PC-9 (cell line): ENCODE measurements at places on chromosomes 1 and 21. TPM values are rescaled to one million over a fixed set of nuclear protein-coding genes. Genes with fewer than 3 reads are reported as not detected.

- DNase-seq = no peak
- H3K4me1 ChIP-seq = no peaks in the 10 kb centered on the region
- H3K27ac ChIP-seq = no peak overlapping the region
- H3K4me3 ChIP-seq = no peak overlapping the region
- no peaks in the 10 kb centered on the region for H3K27me3 ChIP-seq
- H3K36me3 ChIP-seq = no peaks in the 10 kb centered on the region
Measured at GRCh38 chr1:189669846-189670245, 807.8 kb downstream of the BRINP3 start.

DNA sequence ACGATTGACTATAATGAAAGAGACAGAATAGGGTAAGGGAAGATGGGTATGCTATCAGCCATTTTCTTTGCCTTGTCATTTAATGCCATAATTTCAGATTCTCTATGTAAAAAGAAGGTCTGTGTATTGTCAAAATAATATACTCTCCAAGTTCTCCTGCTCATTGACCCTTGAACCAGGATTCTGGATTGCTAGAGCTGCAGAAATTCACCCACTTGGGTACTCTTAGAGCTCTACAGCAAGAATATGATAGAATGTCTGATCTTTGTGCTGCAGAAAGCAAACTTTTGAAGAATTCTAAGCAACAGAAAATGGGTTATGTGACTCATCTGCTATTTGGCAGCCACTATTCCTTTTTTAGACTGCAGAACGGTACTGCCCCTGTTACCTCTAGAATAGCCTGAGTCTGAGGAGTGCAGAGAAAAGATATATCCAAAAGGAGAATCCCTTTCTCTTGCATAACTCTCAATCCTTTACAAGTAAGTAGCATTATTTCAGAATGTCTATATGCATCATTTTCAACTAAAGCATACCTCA lies 78.2 kb upstream of the TENT5C start:
- H3K27me3 ChIP-seq = no peaks in the 10 kb centered on the region
- no peak for DNase-seq
- H3K4me1 ChIP-seq = no peaks in the 10 kb centered on the region
- H3K27ac ChIP-seq = no peak overlapping the region
- no peak overlapping the region for H3K4me3 ChIP-seq

DNA sequence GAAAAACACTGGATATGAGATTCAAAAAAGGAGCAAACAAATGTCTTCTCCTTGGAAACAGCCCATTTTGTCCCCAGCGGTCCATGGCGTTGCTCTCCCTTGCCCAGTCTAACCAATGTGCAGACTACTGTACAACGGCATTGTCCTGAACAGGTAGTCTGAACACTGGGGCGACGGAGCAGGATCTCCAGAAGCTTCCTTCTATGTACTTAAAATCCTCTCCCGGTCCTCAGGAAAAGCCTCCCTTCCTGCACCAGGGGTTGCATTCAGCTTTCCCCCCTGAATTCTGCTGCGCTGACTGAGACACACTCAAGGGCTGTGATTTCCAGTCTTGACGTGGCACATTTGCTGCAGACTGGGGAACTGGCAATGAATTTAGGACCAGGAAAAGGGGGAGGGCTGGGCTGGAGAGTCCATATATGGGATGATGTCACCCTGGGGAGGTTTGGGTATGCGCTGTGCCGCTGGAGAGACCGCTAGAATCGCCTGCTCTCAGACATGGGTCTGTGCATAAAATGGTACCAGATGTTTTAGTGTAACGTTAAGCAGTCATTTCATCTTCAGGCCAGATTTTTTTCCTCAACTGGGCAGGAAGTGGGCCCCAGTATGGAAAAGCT lies 275.9 kb upstream of the C1orf105 start:
- no peak overlapping the region for H3K4me3 ChIP-seq
- H3K4me1 ChIP-seq = no peaks in the 10 kb centered on the region
- H3K36me3 ChIP-seq = no peaks in the 10 kb centered on the region
- no peak overlapping the region for H3K27ac ChIP-seq
- H3K27me3 ChIP-seq = no peaks in the 10 kb centered on the region

GRCh38 chr1:206672011-206672688 lies 12.6 kb upstream of the MAPKAPK2 start:
- H3K27ac ChIP-seq = no peak overlapping the region
- no peak for DNase-seq
- H3K36me3 ChIP-seq = no peaks in the 10 kb centered on the region
- no peak overlapping the region for H3K4me3 ChIP-seq
- H3K27me3 ChIP-seq = no peaks in the 10 kb centered on the region

DNA sequence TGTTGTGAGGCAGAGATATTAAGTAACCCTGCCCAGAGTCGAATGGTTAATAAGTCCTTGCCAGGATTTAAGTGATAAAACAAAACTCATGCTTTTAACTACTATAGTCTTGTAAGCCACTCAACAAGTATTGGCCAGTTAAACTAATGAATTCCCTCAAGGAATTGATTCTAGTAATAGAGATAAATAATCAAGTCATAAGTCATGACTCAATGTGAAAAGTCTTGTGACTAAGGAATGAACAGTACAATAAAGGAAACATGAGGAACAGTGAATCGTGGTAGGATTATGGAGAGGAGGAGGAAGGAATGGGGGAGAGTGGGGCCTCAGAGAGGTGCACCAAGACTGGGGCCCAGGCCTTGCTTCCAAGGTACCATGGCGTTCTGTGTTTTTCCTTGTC lies 104.7 kb downstream of the FGGY start:
- no peak overlapping the region for H3K27ac ChIP-seq
- H3K27me3 ChIP-seq = no peaks in the 10 kb centered on the region
- no peak for DNase-seq
- H3K4me3 ChIP-seq = no peak overlapping the region
- no peaks in the 10 kb centered on the region for H3K4me1 ChIP-seq

DNA sequence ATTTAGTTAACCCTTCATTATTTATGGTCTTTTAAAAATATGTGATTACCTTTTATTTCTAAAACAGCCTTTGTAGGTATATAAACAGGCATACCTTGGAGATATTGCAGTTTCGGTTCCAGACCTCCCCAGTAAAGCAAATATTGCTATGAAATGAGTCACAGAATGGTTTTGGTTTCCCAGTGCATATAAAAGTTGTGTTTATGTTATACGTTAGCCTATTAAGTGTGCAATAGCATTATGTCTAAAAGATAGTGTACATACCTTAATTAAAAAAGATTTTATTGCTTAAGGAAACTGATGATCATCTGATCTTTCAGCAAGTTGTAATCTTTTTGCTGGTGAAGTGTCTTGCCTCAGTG lies 44.1 kb downstream of the XCL2 start:
- no peak overlapping the region for H3K4me3 ChIP-seq
- H3K27ac ChIP-seq = peak overlapping the region; percentile 52
- H3K27me3 ChIP-seq = no peaks in the 10 kb centered on the region
- DNase-seq = no peak
- H3K36me3 ChIP-seq = no peaks in the 10 kb centered on the region

GRCh38 chr1:20376880-20377494 lies 86.3 kb downstream of the VWA5B1 start:
- no peak for DNase-seq
- H3K4me3 ChIP-seq = no peak overlapping the region
- no peak overlapping the region for H3K27ac ChIP-seq
- H3K36me3 ChIP-seq = no peaks in the 10 kb centered on the region
- H3K27me3 ChIP-seq = no peaks in the 10 kb centered on the region
- H3K4me1 ChIP-seq = peaks cover 14% of the 10 kb centered on the region

GRCh38 chr1:98675282-98675681 lies 13.8 kb downstream of the SNX7 start:
- H3K4me1 ChIP-seq = no peaks in the 10 kb centered on the region
- DNase-seq = no peak
- H3K27ac ChIP-seq = no peak overlapping the region
- H3K27me3 ChIP-seq = no peaks in the 10 kb centered on the region

- peaks cover 38% of the 10 kb centered on the region for H3K4me1 ChIP-seq
- H3K27ac ChIP-seq = no peak overlapping the region
- no peaks in the 10 kb centered on the region for H3K36me3 ChIP-seq
- no peak overlapping the region for H3K4me3 ChIP-seq
Measured at GRCh38 chr1:27138927-27139326, 16.0 kb downstream of the SLC9A1 start.

DNA sequence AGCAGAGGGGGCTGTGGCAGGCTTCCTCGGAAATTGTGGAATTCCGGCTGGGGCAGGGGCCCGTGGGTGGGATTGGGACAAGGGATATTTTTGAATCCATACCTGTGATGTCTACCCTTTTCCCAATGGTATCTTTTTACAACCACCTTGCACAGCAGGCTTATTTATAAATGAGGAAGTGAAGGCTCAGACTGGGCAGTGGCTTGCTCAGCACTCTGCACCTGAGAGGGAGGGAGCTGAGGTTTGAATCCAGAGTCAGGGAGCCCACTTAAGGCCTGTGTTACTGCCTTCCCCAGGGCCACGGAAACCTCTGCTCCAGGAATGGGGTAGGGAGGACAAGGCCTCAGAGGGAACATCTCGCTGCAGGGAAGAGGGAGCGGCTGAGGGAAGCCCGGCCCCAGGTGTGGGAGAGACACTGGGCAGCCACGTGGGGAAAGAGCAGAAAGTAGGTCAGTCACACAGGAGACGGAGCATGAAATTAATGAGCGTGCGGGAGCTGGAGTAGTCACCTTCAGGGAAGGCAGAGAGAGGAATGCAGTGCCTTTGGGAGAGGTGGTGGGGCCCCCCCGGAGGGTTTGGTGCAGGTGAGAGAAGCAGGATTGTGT lies 35.4 kb upstream of the SCMH1 start:
- H3K4me1 ChIP-seq = no peaks in the 10 kb centered on the region; the same call in 1 of the 2 replicates
- no peak for DNase-seq
- H3K36me3 ChIP-seq = no peaks in the 10 kb centered on the region
- no peak overlapping the region for H3K27ac ChIP-seq

DNA sequence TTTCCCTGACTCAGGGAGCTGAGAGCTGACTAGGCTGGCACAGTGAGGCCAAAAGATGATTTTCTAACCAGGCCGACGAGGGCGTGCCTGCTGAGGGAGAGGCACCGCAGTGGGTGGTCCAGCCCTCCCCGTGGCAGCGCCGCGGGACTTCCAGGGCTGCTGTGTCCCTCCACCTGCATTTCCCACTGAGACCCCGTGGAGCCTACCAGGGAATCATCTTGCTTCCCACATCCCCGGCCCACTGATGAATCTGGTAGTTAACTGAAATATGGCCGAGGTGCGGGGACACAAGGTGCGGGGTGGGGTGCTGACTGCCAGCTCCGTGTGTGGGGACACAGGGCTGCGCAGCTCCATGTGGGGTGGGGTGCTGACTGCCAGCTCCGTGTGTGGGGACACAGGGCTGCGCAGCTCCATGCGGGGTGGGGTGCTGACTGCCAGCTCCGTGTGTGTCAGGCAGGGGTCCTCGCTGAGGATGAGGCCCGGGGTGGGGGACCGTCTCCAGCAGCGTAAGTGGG lies 10.4 kb downstream of the WRAP73 start:
- H3K36me3 ChIP-seq = no peaks in the 10 kb centered on the region
- H3K27ac ChIP-seq = no peak overlapping the region
- DNase-seq = no peak
- H3K4me1 ChIP-seq = no peaks in the 10 kb centered on the region
- H3K4me3 ChIP-seq = no peak overlapping the region

GRCh38 chr1:3799976-3800685 lies 3.8 kb upstream of the LRRC47 start:
- no peak overlapping the region for H3K4me3 ChIP-seq
- peaks cover 28% of the 10 kb centered on the region; the same call in 1 of the 2 replicates for H3K27me3 ChIP-seq

- H3K4me1 ChIP-seq = peaks cover 70% of the 10 kb centered on the region
- DNase-seq = peak; percentile 70
- H3K4me3 ChIP-seq = peak within 1 kb of the TSS; percentile 98
Measured at GRCh38 chr1:34781071-34781843, at the start of gene GJB3. TSS of gene GJB3 (plus strand) at chr1:34781214. CDS start at chr1:34784763, 3,549 bp downstream.

- H3K4me1 ChIP-seq = no peaks in the 10 kb centered on the region
- DNase-seq = no peak
- H3K27ac ChIP-seq = no peak overlapping the region
- peaks cover 25% of the 10 kb centered on the region for H3K27me3 ChIP-seq
- H3K36me3 ChIP-seq = no peaks in the 10 kb centered on the region
Measured at GRCh38 chr1:204837440-204838084, 33.1 kb upstream of the NFASC start.

DNA sequence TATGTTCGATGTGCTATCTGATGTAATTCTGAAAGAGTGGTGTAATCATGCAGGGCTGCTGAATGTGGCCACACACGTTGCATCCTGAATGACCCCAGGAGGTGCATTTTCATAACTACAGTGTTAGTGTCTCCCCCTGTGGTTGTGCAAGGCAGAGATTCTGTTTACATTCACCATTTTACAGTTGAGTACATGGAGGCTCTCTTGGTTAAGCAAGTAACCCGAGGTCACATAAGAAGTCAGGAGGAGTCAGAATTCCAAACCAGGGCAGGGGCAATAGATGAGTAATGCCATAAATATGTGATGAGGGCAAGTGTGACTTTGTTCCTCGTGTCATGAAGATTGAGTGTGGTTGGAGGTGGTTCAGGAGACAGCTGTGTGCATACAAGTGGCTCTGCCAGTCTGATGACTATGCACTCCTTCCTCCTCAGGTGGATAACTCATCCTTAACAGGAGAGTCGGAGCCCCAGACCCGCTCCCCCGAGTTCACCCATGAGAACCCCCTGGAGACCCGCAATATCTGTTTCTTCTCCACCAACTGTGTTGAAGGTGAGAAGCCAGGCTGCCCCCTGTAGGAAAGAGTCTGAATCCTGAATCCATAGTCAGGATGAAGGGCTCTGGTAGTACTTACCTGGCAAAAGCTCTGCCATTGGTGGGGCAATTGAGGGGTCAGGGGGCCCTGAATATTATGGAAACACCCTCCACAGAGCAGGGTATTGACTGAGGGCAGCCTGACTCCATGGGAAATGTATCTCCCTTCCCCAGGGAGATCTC lies 9.3 kb downstream of the ATP1A2 start:
- H3K4me3 ChIP-seq = peak overlapping the region; percentile 8; the same call in 1 of the 2 replicates
- peak overlapping the region; percentile 89 for H3K27ac ChIP-seq
- no peaks in the 10 kb centered on the region for H3K36me3 ChIP-seq
- peak; percentile 79 for DNase-seq

DNA sequence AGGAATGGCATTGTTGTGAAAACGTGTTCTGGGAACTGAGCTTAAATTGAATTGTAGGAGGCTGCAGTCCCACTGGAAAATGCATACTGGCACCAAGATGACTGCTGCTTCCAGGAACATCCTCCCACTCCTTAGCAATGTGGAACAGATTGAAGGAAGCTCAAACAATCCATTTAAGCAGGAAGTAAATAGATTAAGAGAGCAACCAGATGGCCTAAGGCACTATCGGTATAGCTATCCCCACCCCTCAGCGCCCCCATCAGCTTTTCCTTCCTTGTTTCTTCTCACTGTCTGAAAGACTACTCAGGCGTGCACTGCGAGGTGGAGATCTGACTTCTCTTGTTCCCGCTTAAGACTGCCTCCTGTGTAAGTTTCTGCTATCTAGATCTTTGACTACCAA lies 4.0 kb upstream of the IFI16 start:
- 0 out of 2 replicates have a peak, but pooled peaks cover 6% of the 10 kb centered on the region for H3K27me3 ChIP-seq
- H3K27ac ChIP-seq = no peak overlapping the region
- no peak overlapping the region for H3K4me3 ChIP-seq

LCK gene
- 2.0 and 2.6 TPM in 2 replicates for total RNA-seq

OPRD1 gene
- not detected in 2 replicates for total RNA-seq

GBP7 gene
- not detected in 2 replicates for total RNA-seq

AADACL3 gene
- total RNA-seq = not detected in 2 replicates

STYXL2 gene
- not detected in 2 replicates for total RNA-seq
